ENCODE measurements at places on chromosomes 3 and 15.

GRCh38 chr3:124443446-124443845 is 286.8 kb upstream of the UMPS start:
- peak; percentile 68 for DNase-seq

- DNase-seq = no peak
Observed at GRCh38 chr3:184740509-184741258, 28.8 kb upstream of the MAGEF1 start.

GRCh38 chr3:188814581-188814980 is 357.2 kb upstream of the TPRG1 start:
- DNase-seq = no peak

DNA sequence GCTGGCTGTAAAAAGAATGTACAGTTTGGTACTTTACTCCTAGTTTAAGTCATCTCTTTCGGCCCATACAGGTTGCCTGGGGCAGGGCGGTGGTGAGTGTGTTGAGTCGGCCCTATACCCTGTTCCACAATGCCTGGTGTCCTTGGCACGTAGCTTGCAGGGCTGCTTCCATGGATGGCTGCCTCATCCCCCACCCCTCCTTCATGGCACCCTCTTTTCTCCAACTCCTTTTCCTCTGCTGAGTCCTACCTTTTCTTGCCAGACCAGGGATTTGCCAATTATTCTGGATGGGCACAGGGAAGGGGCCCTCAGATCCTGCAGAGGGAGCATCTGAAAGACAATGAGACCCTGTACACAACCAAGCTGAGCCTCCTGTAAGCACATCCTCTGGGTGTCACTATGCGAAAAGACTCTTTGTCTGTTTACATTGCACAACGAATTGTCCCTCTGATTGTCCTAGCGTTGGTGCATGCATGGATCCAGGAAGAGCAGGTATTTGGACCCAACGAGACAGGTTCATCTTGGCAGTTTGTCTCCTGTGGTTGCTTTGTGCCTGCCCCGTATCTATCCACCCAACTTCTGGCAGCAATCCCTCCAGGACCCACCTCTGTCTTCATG is 73.6 kb upstream of the CGNL1 start:
- DNase-seq = no peak

DNA sequence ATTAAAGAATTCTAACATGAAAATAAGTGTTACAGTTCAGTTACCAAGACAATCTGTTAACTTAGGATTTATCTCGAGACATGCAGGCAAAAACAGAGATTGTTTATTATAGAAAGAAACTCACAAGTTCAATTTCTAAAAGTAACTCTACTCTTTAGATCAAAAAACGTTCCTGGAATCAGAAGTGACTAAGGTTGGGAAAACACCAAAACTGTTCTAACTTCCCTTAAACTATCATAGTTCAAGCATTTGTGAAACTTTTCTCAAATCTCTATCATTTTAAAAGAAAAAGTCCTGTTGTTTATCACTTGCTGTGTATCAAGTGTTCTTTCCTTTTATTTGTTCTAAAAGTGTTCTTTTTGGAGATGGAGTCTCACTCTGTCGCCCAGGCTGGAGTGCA is 8.7 kb downstream of the WDR82 start:
- DNase-seq = no peak

- DNase-seq = no peak
Observed at GRCh38 chr3:71492974-71493771, 90.4 kb downstream of the FOXP1 start.

GRCh38 chr3:141722081-141722480 is 16.0 kb upstream of the RNF7 start:
- DNase-seq = no peak

All from anterior cingulate cortex (tissue), 58 donors.